ENCODE measurements at places on chromosomes 12 and 14.

DNA sequence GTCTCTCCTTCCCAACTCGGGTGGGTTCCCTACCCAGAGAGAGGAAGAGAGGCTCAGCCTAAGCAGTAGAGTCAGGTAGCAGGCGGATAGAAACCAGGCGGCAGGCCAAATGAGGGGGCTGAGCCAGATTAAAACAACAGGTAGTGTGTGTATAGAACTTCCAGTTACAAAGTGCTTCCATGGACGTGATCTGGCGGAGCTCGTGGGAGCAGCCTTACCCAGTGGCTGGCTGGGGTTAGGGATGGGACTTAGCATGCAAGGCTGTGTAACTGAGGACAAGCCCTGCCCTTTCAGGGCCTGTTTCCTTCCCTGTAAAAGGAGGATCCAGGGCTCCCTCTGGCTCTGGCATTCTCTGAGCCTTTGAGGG lies 8.3 kb downstream of the KRT80 start:
- no peak for DNase-seq

DNA sequence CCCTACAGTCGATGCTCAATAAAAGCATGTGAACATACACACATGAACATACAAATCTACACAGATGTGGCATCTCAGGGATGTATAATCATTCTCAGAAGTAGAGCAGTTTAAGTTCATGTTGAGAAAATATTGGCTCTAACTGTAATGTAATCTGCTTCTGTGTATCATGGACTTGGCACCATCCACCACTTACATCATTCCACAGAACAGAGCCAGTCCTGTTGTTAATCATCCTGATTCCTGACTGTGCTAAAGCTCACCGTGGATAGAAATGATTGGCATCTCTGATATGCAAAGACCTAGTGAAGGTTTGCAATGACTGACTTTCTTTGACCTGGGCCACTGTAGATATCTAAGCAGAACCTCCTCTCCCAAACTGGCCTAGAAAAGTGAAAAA lies 1141.3 kb downstream of the BCL11B start:
- DNase-seq, result no peak

DNA sequence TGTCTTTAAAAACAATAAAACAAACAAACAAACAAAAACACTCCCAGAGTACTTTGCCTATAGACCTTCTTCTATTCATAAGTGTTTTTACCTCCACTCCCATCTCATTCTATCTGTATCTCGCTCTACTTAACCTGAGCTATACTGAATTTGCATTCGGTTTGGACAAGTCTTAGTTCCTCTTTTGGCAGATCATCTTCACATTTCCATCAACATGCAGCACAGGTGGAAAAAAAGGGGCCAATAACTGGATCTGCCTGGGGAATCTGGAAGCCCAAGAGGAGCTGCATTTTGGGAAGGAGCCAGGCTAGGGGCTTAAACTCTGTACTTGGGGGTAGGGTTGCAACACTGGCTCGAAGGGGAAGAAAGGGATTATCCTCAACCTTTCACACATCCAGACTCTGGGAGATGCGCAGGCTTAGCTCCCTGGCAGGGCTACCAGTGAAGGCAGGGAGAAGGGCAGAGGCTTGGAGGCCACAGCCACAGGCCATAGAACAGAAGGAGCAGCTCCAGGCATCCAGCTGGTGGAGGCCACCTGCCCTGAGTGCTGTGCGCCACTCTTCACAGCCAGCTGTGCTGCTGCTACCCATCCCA lies 4.1 kb downstream of the NINJ2 start:
- no peak for DNase-seq

DNA sequence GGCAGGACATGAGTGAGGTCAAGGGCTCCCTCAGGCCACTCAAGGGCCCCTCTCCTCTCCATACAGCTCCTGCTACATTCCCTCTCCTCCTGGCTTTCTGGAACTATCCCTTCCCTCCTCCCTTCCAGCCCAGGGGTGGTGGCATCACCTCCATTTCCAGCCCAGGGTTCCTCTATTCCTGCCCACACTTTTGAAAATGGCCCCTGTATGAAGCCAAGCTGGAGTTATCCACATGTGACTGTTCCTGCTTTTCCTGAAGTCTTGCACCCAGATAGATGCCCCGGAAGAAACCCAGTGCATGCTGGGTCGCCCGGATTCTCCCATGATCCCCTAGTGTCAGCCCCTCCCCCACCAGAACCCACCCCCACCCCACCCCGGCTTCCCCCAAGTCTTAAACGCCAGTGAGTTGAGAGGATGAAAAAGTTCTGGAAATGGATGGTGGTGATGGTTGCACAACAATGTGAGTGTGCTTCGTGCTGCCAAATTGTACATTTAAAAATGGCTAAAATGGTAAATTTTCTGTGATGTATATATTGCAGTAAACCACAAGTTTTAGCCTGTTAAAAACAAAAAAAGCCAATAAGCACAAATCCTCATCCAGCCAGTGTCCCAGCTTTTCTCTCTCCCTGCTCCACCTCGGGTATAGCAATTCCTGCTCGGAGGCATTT lies 136.9 kb downstream of the SCARB1 start:
- DNase-seq, result no peak

DNA sequence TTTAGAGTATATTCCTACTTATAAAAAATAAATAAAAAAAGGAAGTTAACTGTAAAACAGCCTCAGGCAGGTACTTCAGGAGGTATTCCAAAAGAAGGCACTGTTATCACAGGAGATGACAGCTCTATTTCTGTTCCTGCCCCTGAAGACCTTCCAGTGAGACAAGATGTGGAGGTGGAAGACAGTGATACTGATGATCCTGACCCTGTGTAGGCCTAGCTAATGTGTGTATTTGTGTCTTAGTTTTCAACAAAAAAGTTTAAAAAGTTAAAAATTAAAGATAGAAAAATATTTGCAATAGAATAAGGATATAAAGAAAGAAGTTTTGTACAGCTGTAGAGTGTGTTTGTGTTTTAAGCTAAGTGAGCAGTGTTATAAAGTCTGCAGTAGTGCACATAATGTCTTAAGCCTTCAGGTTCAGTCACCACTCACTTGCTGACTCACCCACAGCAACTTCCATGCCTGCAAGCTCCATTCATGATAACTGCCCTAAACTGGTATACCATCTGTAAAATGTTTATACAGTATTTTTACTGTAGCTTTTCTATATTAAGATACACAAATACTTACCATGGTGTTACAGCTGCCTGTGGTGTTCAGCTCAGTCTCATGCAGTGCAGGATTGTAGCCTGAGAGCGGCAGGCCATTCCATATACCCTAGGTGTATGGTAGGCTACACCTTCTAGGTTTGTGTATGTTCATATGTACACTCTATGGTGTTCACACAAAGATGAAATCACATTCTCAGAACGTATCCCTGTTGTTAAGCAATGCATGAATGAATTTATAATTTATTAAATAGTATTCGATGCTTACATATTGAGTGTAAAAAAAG lies 121.1 kb downstream of the ANO6 start:
- DNase-seq, result no peak

DNA sequence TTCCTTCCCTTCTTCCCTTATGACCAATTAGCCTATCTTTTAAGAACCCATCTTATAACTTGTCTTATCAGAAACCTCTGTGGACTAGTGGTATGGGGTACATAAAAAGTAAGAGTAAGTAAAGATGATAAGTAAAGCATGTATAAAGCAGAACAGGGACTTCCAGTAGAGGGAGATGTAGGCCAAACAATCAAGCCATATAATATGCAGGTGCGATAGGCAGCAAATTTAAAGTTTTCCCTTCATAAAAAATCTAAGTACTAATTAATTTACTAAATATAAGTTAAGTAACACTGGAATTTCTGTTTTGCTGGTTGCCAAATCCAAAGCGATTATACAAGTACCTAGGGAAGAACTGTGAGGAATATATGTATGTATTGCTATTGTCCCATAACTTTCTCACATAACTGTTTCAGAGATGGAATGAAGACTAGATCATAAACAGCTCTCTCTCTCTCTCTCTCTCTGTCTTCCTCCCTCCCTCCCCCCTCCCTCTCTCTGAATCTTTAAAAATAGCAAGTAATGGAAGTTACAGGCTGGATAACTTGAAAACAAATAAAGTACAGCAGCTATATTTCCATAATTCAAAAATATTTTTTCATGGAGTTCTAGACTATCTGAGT lies 25.7 kb downstream of the METTL25 start:
- no peak for DNase-seq

DNA sequence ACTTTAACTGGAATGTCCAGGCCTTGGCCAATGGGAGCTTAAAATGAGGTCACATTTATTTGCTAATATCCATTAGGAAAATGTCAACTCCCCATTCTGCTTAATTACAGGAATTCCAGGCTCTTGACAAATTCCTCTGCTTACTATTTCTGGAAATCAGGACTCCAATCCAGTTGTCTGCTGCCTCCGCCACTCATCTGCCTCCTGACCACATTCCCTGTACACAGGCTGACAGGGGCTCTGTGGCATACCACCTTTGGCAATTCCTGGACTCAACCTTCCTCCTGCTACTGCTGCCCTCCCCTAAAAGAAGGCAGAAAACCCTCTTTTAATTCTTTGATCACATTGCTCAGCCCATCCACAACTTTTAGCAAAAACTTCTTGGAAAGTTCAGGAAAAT lies 37.9 kb downstream of the KICS2 start:
- no peak for DNase-seq

- DNase-seq, result no peak
Observed at GRCh38 chr14:28831126-28831525, 64.5 kb downstream of the FOXG1 start.

DNA sequence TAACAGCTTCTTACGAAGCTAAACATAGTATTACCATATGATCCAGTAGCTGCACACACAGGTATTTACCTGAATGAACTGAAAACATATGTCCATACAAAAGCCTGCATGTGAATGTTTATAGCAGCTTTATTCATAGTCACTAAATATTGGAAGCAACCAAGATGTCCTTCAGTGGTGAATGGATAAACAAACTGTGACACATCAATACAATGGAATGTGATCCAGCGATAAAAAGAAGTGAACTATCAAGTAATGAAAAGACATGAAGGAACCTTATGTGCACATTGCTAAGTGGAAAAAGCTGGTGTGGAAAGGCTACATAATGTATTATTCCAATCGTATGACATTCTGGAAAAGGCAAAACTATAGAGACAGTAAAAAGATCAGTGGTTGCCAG lies 38.1 kb upstream of the JDP2 start:
- DNase-seq, result no peak

GRCh38 chr12:14884458-14884878 lies 1.2 kb downstream of the MGP start:
- DNase-seq, result peak; percentile 75

DNA sequence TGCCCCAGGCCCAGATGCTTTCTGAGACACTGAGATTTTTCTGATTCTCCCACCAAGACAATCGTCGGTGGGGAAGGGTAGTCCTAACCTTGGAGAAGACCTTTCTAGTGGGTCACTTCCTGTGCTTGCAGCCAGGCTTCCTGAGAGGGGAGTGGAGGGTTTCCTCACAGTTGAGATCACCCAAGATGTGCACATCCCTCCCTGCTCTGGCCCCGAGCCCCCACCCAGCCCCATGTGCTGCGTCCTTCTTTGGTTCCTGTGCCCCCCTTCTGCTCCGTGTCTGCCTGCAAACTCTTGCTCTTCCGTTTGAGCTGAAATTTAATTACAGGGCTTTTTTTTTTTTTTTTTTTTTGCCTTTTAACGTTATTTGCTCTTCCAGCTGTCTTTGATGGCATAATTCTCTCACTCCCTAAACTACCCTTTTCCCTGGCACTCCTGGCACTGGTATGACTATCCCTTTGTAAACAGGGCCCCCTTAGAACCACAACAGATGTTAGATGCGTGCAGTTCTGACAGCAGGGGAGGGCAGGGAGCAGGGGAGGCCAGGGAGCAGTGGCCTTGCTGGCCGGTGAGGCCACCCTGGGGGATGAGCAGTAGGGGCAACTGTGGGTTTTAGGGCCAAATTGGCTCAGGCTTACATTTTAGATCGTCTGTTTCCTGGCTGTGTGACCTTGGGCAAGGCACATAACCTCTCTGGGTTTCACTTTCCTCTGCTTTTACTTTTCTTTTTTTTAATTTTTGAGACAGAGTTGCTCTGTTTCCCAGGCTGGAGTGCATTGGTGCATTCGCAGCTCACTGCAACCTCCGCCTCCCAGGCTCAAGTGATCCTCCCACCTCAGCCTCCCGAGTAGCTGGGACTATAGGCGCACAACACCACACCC lies 144.5 kb downstream of the PHETA1 start:
- DNase-seq, result no peak

GRCh38 chr12:80273144-80273543 lies 170.9 kb upstream of the PTPRQ start:
- no peak for DNase-seq

- no peak for DNase-seq
Observed at GRCh38 chr12:94593822-94594442, 56.4 kb downstream of the TMCC3 start.

DNA sequence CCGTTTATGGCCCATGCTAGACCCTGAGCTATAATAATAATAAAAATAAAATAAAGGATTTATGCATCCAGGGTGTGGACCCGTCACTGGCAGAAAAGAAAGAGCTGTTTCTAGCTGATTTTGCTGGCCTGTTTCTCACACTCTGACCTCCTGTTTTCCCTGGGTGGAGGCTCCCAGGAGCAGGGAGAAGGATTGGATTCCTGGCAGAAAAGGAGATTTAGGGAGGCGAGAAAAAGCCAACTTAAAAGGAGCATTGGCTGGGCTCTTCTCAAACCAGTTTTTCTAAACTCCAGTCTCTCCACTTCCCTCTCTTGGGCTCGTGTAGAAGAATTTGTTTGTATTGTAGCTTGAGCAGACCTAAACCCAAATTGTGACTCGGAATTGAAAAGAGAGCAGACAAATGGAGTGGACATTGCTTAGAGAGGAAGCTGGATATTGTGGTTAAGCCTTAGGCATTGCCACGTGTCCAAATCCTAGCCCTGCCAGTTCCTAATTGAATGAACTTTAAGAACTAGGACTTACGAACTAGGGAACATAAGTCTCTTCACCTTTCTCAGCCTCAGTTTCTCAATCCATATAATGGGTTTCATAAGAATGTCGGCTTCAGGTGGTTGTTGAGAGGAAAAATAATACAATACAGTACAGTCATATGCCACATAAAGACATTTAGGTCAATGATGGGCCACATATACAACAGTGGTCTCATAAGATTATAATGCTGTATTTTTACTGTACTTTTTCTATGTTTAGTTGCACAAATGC lies 14.4 kb upstream of the TBX5 start:
- DNase-seq, result no peak

DNA sequence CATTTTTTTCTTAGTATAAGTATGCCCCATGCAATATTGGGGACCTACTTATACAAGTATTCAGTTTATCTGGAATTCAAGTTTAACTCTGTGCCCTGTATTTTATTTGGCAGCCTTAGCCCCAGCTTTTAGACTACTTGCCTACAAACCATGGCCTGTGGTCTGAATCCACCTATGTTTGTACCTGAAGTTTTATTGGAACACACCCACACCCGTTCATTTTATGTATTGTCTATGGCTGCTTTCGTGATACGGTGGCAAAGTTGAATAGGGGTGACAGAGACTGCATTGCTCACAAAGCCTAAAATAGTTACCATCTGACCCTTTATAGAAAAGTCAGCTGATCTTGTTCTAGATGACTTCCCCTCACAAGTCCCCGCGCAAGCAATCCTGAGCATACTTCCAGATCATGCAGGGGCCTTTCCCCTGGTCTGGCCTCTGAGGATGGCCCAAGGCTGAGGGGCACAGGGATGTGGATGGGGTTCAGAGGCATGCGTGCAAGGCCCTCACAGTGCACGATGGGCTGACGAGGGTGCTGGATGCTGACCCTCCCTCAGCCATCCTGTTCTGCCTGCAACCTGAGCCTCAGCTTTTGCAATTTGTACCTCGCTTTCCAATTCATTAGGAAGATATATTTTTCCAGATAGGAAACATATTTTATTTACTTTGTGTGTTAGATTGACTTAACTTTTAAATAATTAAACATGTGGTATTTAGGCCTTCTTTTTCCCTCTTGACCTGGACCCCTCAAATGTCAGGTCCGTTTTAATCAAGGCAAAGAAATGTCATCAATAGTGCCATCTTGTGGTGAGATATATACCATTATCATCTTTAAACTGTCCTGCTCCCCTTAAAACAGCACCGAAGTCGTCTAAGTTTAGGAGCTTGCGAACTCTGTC lies 527.3 kb upstream of the CCDC196 start:
- DNase-seq, result no peak

Data from mesothelial cell of epicardium (in vitro differentiated cells).